IPS DF 19.7 (cell line): ENCODE measurements at places on chromosomes 7 and 10.

- DNase-seq, result no peak
Measured at GRCh38 chr10:91271886-91272285, 51.4 kb downstream of the PCGF5 start.

- DNase-seq, result no peak
Measured at GRCh38 chr10:107340326-107340725, 175.8 kb upstream of the SORCS1 start.

DNA sequence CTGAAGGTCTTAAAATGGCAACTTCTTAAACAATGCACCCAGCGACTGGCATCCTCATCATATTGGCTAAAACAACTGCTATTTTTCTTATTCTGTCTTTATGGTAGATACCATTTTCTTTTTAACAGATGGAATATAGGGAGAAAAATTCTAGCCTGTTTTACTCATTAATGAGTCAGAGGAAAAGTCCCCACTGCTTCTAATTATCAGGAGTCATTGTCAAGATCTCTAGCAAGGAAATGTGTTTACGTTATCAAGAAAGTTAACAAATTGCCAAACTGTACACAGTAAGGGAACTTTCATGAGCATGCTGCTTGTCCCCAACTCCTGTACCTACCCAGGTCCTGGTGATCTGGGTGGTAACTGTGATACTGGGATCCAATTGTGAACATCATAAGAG is 117.7 kb upstream of the KIAA1217 start:
- DNase-seq, result no peak

DNA sequence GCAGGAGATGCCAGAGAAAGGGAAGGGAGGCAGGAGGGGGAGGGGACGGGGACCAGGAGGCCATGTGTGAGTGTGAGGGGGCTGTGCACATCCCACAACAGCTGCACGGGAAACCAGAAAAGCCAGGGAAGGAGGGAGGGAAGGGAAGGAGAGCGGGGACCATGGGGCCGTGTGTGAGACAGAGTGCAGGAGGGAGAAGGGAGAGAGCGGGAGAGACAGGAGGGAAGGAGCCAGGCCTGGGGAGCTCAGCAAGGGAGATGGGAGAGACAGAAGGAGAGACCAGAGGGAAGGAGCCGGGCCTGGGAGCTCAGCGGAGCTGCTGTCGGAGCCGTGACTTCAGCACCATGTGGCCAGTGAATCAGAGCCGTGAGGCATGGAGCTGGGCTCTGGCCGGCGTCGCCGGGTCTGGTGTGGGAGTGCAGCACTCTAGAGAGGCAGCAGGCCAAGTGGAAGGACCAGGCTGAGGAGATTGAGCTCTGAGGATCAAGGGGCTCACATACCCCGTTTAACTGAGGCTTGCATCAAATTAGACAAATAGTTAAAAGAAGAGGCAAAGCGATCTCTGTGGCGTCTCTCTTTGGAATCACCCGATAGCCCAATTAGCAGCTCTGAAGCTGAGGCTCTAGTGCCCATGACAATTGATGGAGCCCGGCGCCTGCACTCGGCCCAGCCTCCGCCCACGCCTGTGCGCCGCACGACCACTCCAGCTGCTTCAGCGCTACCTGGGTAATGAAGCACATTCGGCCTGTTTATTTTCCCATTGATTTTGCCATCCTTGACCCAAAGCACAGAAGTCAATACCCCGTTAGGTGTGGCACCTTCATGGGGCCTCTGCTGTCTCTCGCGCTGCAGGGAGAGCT is 150.4 kb downstream of the MAD1L1 start:
- DNase-seq, result no peak

- DNase-seq, result no peak
Measured at GRCh38 chr7:43618073-43618472, 35.2 kb downstream of the STK17A start.

DNA sequence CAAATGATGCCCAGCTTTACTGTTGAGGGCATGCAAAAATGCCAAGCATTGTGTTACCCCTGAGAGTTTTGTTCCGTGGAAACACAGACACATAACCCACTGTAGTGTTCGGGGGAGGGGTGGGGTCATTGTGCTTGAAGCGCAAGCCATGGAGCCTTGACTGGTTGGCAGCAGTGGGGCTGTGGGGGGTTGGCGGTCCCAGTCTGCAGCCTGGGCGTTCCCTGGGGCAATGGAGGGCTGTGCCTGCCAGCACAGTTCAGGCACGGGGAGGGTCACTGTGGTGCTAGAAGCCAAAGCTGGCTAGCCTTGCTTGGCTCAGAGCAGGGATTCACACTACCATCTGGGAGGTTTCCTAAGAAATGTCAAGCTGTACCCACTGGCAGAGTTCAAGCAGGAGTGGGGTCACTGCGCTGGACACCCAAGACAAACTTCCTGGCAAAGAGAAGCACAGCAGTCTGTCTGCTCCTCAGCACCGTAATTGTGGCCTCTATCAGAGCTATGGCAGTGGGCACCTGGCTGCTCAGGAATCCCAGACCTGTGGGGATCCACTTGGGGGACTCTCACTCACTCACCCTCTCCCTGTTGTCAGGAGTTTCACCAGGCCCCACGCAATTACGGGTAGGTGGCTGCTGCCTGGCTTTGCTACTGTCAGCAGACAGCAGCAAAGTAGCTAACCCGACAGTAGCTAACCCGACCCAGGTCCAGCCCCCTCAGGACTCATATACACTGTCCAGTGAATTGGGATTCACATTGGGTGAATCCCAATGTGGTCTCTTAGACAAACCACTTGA is 292.4 kb downstream of the ZWINT start:
- no peak for DNase-seq
